GM23248 (cell line): ENCODE measurements at places on chromosomes 3 and 15. TPM values are rescaled to one million over a fixed set of nuclear protein-coding genes. Genes with fewer than 3 reads are reported as not detected.

Gene ISLR2
- 0.20 TPM in 1 of 2 replicates, not detected in the other for polyA plus RNA-seq

Gene SELENOS
- 142 TPM in 2 replicates for polyA plus RNA-seq

Gene SAMD7
- polyA plus RNA-seq: not detected in 2 replicates

Gene CD200R1L
- not detected in 2 replicates for polyA plus RNA-seq

Gene TNFSF10
- polyA plus RNA-seq: not detected in 2 replicates

Gene GOLGA6B
- polyA plus RNA-seq: not detected in 2 replicates

Gene ACAN
- not detected in 2 replicates for polyA plus RNA-seq
